ENCODE measurements at places on chromosomes 11 and 22.

- DNase-seq: no peak
Measured at GRCh38 chr22:27181537-27181936, 524.1 kb downstream of the MIAT start.

- DNase-seq: peak; percentile 47
Measured at GRCh38 chr11:27720277-27720830, 20.1 kb upstream of the BDNF start.

DNA sequence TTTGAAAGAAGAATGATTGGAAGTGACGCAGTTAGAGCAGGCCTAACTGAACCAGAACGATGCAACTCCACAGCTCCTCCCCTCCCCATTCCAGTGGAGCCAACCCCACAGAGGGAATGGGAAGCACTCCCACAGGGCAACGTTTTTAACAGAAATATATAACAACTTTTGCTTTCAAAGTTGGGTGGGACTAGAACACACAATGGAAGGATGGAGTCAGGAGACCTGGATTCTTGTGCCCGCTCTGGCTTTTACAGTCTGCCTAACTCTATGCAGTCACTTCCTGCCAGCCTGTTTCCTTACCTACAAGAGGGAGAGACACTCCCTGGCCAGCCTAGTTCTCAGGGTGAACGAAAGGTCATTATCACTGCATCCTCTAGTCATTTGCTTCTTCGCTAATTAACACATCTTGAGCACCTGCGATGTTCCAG is 75.5 kb downstream of the PACSIN2 start:
- no peak for DNase-seq

DNA sequence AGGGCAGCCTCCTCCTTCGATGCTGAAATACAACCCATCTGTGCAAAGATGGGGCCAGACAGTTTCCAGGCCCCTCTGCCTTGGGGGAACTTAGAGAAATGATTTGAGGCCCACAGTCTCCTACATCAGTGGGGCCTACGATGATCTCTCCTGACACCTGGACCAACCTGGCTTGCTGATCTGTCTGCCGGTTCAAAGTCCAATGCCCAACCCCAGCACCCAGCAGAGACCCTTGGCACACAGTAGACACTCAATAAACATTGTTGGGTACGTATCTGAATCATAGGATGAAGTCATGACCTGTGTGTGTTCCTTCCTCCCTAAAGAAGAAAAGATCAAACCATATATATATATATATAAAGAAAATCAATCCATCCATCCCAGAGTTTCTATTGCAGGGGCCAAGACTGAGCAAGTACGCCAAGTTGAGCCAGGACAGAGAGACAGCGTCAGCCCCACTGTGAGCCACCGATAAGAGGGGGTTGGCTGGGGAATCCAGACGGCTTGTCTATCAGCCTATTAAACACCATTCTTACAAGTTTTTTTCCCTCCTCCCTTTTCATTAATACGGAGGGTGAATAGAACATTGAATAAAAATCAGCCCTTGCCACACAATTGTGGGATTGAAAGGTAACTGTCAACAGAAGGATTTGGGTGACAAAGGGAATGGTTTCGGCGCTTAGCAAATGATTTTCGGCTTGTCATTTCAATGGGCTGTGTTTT is 244.1 kb downstream of the MN1 start:
- DNase-seq: no peak

DNA sequence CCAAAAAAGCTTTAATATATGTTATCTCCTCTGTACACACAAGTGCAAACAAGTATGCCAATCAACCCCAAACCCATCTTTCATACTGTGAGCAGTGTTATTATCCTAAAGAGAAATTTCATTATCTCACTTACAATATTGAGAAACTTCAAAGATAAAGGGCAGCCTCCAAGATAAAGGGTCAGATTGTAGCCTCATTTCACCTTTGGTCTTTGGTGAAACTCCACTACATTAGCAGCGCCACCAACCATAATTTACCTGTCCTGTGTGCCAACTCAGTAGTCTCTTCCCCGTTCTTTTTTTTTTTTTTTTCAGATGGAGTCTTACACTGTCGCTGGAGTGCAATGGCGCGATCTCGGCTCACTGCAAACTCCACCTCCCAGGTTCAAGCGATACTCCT is 9.4 kb downstream of the SYTL2 start:
- DNase-seq: no peak

DNA sequence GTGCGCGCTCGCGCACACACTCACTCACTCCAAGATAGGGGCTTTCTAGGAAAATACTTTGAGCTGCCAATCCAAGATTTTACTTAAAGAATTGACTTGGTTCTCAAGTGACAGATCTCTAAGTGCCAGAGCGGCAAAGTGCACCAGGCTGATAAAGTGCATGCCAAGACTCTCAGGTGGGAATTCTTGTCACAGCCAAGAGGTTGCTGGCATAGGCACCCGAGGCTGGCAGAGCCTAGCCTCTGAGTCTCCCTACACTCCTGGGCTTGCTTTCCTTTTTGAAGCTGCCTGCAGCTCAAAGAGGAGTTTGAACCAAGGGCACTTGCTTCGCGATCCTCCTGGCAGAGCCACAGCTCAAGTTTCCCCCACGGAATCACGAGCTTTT is 2.5 kb upstream of the ADM start:
- DNase-seq: no peak

GRCh38 chr11:93271596-93271995 is 58.9 kb upstream of the DEUP1 start:
- DNase-seq: no peak

GRCh38 chr11:119172513-119172912 is 4.0 kb downstream of the NLRX1 start:
- no peak for DNase-seq

- peak; percentile 68 for DNase-seq
Measured at GRCh38 chr11:27183672-27184457, 143.2 kb downstream of the BBOX1 start.

GRCh38 chr11:70882716-70883085 is 369.7 kb downstream of the SHANK2 start:
- no peak for DNase-seq
